ENCODE measurements at places on chromosomes 13 and 19. TPM values are rescaled to one million over a fixed set of nuclear protein-coding genes. Genes with fewer than 3 reads are reported as not detected.

CYP4F8 gene
- not detected for polyA plus RNA-seq

DNA sequence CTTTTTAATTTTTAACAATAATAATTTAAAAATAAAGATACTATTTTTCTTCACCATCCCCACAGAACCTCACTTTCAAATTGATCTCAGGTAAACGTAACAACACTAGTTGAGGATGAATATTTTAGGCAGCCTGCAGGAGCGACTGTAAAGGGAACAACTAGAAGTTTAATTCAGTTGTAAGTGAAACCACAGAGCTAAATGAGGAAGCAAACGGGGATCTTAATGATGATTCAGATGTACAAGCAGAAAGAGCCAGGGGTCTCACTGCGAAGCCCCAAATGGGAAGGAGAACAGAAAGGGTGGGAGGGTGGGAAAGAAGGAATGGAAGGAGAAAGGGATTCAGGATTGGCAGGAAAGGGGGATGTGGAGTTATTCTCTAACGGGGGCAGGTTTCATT lies 54.6 kb upstream of the RAP2A start:
- no peak for DNase-seq

DNA sequence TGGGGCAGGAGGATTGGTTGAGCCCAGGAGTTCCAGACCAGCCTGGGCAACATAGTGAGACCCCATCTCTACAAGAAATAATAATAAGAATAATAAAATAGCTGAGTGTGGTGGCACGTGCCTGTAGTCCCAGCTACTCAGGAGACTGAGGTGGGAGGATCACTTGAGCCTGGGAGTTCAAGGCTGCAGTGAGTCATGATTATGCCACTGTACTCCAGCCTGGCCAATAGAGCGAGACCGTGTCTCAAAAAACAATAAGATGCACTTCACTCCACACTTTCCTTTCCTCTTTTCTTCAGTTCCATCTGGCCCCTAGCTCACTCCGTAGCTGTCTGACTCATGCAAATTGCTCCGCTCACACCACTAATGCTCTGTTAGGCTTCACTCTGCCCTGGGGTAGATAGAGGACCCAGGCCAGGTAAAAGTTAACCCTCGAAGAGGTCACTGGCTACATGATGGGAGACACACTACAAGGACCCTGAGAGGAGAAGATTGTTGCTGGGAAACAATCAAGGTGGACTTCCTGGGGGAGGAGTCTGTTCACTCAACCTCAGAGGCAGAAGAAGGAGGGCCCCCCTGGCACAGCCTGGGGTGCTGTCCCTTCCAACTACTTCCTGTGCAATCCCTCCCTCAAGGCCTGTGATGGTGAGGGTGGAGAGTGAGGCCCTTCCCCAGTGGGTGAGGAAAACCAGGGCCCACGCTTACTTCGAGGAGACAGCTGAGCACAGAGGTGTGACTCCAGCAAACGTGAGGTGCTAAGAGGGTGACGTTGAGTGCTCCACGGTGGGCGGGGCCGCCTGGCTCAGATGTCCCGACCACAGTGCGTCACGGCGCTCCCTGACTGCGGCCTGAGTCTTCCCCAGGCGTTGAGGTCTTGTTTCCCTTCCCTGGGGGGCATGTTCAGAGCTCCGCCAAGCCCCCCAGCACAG lies 8.8 kb upstream of the TNFSF9 start:
- DNase-seq, result no peak

DNA sequence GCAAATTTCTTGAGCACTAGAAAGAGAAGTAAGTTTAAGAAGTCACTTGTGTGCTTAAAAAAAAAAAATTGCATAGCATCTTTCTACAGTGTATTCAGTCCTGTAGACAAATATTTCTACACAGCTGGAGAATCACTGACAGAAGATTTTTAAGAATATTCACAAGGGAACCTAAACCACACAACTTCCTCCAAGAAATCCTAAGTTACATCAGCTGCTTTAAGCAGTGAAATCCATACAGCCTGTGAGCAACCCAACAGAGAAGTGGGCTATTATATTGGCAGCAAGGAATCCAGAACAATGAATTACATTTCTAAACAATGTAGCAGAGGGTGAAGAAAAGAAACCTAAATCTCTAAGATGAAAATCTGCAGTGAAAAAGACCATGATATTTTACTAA lies 1.5 kb downstream of the DOCK9 start:
- no peak for DNase-seq

GRCh38 chr13:84662491-84662890 lies 780.2 kb upstream of the SLITRK1 start:
- no peak for DNase-seq

DNA sequence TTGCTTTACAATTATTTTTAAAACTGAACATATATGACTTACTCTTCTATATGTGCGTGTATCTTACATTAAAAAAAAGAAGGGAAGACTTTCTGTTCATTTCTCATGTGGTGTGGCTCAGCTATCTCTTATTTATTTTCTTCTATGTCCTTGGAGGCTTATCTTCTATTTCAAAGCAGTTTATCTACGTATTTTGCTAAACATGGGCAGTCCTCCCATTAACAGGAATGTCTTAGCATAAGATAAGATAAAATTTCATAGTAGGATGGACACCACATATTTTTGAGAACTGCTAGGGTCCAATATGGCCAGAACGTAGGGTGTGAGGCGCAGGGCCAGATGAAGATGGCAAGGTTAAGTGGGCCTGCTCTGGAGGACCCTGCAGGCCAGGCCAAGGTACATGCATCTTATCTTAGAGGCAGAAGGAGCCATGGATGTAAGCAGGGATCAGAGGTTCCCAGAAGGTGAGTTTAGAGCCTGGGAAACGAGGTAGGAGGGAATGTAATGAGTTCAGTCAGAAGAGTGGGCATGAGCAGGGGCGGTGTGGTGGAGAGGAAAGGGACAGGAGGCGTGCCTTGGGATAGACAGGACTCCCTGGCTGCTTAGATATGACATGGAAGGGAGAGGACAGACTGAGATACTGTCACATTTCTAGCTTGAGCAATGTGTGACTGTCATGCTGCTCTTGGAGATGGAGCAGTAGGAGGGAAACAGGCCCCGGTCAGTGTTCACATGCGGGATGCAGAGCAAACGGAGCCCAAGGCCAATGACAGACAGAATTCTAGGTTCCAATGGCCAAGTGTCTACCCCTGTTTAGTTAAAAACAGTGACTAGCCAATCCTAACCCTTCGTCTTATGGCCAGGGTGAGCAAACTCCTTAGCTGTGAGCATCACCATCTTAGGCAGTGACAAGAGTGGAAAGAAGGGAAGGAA lies 68.6 kb upstream of the MEDAG start:
- DNase-seq, result no peak

All from SK-N-SH (cell line).